NCI-H774 (cell line): ENCODE measurements at places on chromosomes 13 and 19.

DNA sequence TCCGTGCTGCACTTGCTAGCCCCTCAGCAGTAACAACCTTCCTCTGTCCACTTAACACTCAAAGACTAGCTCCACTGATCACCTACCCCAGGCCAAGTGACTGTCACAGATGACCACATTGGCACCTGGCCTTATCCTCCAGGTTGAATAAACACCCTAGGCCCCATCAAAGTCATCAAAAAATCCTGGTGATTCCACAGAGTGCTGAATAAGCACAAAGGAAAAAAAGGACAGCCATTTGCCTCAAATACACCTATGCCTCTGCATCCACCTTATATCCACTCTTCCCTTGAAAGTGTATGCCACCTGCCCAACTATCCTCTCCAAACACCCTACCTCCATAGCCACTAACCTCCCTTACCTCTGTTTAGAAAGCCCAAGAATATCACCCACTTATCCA lies 2.7 kb downstream of the ZNF154 start:
- DNase-seq = no peak

DNA sequence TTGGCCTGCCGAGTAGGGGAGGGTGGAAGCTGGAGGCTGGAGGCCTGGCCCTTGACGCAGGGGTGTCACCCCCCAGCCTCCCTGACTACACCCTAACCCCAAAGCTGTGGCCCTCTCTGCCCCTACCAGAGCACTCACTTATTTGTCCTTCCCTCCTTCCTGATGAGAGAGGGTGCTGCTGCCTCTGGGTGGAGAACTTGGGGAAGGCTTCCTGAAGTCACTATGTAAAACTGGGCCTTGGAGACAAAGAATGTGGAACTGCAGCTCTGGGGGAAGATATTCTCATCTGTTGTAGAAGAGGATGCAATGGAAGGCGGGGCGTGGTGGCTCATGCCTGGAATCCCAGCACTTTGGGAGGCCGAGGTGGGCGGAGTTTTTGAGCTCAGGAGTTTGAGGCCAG lies 485.2 kb downstream of the ZNF536 start:
- DNase-seq = no peak

DNA sequence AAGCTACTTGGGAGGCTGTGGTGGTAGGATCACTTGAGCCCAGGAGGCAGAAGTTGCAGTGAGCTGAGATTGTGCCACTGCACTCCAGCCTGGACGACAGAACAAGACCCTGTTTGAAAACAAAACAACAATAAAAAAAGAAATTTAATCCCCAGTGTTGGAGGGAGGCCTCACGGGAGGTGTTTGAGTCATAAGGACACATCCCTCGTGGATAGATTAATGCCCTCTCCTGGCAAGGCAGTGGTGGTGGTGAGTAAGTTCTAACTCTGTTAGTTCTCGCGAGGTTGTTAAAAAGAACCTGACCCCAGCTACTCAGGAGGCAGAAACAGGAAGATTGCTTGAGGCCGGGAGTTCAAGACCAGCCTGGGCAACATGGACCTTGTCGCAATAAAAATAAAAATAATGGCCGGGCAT lies 27.6 kb upstream of the SIN3B start:
- DNase-seq = no peak

GRCh38 chr19:18000915-18001776 lies 6.8 kb upstream of the ARRDC2 start:
- DNase-seq = peak; percentile 76

- DNase-seq = no peak
Measured at GRCh38 chr13:46386392-46387063, 524 bp downstream of the RUBCNL start.
